ENCODE measurements at places on chromosomes 6 and 20.
A peak's percentile ranks its signal among the peaks of the same experiment; 100 is the strongest.

GRCh38 chr6:97203343-97203742 lies 79.7 kb downstream of the MMS22L start:
- no peak for DNase-seq

DNA sequence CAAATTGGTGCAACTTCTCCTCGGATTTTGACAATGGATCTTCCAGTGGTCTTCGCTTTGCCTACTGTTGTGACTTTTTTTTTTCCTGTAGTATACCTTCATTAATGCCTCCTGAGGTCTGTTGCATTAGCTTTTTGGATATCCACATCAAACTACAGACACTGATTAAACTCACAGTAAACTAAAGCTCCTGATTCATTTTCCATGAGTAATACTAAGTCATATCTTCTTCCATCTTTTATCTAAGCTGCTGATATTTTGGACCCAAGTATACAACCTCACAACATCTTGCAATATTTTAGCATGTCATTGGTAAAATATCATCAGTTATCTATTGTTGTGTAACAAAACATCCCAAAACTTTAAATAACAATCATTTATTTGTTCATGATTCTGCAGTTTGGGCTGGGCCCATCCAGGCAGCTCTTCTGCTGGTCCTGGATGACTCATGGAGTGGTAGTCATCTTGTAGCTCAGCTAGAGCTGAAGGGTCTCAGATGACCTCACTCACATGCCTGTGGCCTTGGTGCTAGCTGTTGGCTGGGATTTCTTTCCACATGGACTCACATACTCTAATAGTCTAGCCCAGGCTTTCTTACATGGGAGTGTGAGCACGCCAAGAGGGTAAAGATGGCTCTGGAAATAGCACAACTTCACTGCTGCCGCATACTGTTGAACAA lies 78.3 kb upstream of the SRSF6 start:
- peak; percentile 45 for DNase-seq

DNA sequence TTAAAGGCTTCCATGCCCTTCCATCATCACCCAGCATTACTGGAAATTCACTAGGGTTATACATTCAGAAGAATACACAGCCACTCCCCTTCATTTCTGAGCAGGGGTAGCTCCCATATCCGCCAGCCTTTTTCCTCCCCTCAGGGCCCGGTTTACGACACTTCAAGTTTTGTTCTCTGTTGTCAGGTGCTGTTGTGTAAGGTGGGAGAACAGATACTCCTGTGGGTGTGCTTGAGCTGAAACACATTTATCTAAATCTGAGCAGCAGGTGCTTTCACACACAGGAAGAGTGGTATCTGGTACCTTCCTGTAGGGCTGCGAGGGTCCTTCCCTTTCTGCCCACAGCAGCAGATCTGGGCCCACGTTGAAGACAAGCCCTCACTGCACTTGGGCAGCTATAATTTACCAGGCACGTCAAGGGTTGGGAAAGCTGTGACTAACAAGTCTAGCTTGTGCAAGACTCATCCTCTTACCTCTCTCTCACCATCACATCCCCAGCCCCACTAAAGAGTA lies 215.8 kb upstream of the RREB1 start:
- no peak for DNase-seq

DNA sequence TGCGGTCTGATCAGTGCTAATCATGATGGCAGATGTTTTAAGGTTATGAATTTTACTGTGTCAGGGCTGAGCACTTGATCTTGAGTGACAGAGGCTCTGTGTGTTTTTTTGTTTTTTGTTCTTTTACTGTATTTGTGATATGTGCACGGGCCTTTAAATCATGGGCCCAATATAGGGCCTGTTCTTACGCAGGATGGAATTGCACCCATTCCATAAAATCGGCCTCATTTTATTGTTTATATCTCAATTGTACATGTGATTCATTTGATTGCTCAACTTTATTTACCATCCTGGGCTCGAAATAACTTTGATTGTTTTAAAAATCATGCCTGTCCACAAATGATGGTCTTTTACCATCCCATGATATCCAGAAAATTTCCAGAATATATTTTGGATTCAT lies 39.3 kb upstream of the MBOAT1 start:
- no peak for DNase-seq

DNA sequence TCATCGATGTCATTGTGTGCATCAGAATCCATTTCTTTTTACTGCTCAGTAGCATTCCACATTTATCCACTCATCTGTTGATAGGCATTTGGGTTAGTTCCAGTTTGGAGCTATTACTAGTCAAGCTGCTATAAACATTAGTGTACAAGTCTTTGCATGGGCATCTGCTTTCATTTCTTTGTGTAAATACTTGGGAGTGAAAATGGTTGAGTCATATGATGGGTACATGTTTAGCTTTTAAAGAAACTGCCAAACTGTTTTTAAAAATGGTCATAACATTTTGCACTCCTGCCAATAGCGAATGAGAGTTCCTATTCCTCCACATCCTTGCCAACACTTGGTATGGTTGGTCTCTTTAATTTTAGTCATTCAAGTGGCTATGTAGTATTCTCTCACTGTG lies 21.2 kb upstream of the SLC22A2 start:
- no peak for DNase-seq

DNA sequence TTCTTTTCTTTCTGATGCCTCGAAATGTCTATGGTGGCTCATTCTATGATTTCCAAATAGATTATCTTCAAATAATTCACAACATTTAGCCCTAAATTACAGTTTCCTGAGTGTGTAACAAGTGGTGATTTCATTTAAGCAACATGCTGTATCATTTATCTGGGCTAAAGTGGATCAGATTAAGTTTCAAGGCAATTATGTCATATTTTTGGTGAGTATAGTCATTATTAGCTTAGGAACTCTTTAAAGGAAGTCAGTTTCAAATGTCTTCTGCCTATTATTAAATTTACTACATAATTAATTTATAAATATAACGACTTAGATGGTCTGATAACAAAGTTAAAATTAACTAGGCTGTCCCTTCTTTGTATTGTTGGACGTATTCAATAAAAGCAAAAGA lies 847.9 kb upstream of the FLRT3 start:
- no peak for DNase-seq

DNA sequence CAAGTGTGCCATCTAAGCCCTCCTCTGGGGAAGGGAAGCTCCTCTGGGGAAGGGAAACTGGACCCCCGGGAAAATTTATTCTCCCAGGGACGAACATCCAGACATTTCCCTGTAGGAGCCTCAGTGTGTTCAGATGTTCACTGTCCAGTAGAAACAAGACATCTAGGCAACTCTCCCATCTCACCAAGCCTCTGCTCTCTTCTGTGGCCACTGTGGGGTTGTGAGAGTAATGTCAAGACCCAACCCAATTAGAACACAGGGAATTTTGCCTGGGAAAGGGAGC lies 3.6 kb upstream of the PTGIS start:
- DNase-seq = no peak

DNA sequence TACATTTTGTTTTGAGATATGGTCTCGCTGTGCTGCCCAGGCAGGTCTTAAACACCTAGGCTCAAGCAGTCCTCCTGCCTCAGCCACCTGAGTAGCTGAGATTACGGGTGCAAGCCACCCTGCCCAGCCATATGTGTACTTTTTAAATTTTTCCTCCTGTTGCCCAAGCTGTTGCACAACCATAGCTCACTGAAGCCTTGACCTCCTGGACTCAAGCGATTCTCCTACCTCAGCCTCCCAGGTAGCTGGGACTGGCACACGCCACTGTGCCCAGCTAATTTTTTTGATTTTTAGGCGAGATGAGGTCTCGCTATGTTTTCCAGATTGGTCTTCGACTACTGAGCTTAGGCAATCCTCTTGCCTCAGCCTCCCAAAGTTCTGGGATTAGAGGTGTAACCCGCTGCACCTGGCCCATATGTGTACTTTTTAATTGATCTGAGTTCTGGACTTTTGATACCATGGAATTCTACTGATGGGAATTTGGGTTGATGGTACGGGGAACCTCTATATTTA lies 44.9 kb downstream of the ITCH start:
- no peak for DNase-seq

DNA sequence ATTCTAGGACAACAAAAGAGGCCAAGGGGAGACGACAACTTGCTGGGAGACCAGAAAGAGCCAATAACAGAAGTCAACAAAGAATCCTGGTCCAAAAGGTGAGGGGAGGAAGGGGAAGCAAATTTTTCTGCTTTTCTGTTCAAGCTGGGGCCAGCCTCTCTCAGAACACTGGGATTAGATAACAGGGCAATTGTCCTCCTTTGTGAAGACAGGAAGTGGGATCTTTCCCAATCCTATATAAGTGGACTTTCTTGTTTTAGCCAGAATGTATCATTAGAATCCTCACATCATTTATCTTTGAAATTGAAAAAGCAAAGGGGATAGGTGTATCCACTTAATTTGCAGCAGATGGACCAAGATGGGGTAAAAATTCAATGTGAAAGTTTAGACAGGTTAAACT lies 101.2 kb upstream of the COL21A1 start:
- DNase-seq = no peak

DNA sequence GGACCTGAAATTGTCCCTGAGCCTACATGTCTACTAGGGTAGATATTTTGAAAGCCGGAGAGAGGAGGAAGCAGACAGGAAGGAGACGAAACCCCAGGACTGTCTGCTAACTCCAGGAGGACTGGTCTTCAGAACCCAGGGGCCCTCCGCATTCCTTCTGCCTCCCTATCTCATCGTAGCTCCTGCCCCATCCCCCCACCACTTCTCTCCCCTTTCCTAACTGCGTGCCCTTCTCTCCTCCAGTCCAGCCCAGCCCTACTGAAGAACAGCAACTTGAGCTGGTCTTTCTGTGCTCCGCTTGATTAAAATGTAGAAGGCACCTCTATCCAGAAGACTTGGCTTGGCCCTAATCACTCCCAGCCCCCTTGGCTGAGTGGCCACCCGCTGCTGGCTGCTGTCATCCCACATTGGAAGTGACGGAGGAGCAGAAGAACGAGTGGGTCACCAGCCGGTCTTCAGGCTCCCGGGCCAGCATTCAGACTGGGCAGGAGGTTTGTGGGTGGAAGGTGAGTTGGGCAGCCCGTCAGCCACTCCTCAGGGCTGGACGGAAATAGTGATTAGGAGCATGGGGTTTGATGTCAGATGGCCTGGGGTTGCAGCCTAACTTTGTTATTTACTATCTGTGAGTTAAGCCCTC lies 28.8 kb upstream of the ANGPT4 start:
- DNase-seq = no peak

DNA sequence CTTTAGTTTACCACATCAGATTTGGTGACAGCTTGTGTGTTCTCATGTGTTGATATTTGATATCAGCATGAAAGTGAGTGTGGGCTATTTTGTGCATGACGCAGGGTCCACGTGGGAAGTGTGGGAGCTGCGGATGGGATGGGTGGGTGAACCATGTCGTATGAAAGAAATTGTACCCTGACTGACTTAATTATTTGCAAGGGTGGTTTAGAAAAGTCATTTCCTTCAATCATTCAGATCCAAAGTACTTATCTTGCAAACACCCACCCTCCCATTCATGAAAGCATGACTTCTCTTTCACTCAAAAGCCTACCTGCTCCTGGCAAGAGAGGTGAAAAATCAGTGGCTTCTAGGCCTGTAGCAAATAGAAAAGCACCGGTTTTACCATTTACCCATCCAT lies 91.8 kb upstream of the BACH2 start:
- DNase-seq = no peak

DNA sequence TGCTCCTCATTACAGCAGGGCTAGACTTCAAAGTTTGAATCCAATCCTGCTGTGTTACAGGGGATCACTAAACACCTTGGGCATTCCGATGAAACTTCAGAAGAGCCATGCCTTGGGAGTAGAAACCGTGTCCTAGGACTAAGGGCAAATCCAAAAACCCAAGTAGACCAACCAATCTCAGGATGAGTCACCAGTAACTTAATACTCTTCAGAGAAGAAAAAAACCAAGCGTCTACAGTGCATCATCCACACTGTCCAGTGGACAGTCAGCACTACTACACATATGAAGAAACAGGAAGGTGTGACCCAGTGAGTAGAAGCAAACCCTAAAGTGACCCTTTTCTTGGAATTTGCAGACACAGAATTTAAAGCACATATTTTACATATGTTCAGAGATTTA lies 39.5 kb upstream of the VAPB start:
- peak; percentile 49 for DNase-seq

DNA sequence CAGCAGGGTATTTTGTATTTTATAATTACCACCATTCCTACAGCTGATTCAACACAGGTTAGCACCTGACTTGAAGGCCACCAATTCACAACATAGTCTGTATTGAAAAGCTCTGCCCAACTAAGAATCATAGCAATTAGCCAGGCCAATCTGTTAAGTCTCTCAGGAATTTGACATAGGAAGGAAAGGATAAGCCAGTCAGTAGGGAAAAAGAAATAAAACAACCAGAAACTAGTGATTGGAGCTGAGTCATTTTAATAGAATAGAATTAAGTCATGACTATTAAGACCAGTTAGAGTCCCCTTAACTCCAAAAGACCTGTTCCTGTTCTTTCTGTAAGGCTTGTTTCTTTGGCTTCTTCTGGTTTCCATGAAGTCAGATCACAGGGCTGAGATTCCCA lies 8.1 kb downstream of the RANBP9 start:
- no peak for DNase-seq

- DNase-seq = no peak
Measured at GRCh38 chr6:103872678-103873077, 987.0 kb downstream of the HACE1 start.

DNA sequence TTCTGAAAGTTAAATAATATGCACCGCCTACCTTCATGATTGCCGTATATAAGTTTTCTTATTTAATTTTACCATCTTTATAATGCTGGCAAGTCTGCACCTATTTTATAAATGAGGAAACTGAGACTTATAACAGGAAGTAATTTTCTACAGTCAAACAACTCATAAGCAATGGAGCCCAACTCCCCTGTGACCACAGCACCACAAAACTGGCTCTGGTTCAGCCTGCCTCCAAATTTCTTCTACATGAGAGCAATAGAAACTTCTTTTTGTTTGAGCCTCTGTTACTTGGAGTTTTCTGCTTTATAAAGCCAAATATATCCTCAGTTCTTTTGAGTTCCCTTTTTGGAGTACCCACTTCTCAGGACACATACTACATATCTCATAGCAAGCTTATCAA lies 131.1 kb upstream of the HSF2 start:
- DNase-seq = no peak

- no peak for DNase-seq
Measured at GRCh38 chr20:60001108-60001507, 42.9 kb downstream of the CDH26 start.

- no peak for DNase-seq
Measured at GRCh38 chr6:12348530-12349511, 58.7 kb downstream of the EDN1 start.

DNA sequence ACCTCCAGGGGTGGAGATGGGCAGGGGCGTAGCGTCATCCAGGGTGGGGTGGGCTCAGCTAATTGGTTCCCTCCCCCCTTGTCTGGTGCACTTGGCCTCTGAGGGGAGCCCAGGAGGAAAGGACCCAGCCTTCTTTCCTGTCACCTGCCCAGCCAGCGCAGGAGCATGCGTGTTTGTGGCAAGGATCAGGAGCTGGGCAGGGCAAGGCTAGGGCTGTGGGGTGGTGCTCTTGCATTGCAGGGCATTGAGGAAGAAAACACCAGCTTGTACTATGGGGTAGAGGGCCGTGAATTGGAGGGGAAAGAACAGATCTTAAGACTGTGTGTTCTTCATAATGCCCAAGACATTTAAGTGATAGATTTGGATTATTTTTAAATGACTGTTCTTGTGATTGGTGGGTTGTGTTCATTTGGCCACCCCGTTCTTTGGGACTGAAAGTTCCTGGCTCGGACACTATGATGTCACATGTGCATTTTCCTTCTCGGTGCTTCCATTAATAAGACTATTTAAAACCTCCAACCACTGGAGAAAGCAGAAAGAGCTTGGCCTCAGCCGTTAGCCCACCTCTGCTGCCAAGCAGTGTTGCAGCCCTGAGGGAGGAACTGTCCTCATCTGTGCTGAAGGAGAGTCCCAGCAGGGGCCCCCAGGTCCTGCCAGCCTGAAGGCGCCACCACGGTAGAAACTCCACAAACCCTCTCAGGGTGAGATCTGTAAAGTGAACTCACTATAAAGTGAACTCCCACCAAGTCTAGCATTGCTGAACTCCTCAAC lies 136.2 kb upstream of the INSM1 start:
- no peak for DNase-seq

Data from fibroblast of the conjunctiva (primary cell).